ENCODE measurements at places on chromosomes 7 and 10. TPM values are rescaled to one million over a fixed set of nuclear protein-coding genes. Genes with fewer than 3 reads are reported as not detected.
A peak's percentile ranks its signal among the peaks of the same experiment; 100 is the strongest.

DNA sequence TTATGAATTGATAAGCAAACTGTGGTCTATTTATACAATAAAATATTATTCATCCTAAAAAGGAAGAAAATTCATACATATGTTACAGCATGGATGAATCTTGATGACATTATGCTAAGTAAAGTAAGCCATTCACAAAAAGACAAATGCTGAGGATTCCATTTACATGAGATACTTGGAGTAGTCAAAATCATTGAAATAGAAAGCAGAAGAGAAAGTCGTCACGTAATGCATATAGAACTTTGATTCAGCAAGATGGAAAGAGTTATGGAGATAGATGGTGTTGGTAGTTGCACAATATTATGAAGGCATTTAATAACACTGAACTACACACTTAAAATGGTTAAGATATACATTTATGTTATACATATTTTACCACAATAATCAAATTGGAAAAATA is 309.7 kb upstream of the KLF6 start:
- DNase-seq: no peak

- DNase-seq: no peak
Measured at GRCh38 chr10:86223256-86223655, 143.3 kb downstream of the GRID1 start.

DNA sequence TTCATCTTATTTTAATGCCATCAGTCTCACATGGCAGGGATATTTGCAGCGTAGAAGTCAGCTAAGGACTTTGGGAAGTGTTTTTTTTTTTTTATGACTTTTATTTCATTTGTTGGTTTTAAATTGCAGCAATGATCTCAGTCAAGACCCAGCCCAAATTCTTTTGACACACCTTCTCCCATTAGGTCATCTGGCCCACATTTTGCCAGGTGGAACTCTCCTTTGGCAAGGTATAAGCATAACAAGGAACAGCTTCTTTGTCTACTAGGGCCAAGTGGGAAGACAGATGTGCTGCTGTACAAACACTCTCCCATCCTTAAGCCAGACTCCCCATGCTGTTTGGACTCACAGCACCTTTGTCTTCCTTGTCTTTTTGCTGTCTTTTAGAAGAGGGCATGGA is 41.8 kb downstream of the PLEKHA8 start:
- no peak for DNase-seq

GRCh38 chr10:30048768-30049517 is 10.4 kb downstream of the JCAD start:
- DNase-seq: peak; percentile 66

DNA sequence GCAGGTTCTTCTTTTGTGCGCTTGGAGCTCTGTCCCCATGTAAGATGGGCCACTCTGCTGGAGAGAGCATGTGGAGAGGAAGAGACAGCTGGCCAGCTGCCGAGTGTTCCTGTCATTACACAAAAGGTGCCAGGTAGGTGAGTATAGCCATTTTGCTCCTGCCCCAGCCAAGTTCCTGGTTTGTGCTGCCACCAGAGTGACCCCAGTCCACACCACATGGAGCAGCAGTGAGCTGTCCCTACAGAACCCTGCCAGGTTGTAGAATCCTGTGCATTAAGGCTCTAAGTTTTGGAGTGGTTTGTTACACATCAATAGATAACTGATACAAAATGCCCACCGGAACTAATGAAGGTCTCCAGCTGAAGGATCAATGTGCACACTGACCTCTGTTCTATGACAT is 84.6 kb upstream of the GHITM start:
- DNase-seq: no peak

- DNase-seq: no peak
Measured at GRCh38 chr7:120760050-120760449, 97.9 kb downstream of the TSPAN12 start.

GRCh38 chr7:117036836-117037235 is 83.5 kb downstream of the ST7 start:
- no peak for DNase-seq

DNA sequence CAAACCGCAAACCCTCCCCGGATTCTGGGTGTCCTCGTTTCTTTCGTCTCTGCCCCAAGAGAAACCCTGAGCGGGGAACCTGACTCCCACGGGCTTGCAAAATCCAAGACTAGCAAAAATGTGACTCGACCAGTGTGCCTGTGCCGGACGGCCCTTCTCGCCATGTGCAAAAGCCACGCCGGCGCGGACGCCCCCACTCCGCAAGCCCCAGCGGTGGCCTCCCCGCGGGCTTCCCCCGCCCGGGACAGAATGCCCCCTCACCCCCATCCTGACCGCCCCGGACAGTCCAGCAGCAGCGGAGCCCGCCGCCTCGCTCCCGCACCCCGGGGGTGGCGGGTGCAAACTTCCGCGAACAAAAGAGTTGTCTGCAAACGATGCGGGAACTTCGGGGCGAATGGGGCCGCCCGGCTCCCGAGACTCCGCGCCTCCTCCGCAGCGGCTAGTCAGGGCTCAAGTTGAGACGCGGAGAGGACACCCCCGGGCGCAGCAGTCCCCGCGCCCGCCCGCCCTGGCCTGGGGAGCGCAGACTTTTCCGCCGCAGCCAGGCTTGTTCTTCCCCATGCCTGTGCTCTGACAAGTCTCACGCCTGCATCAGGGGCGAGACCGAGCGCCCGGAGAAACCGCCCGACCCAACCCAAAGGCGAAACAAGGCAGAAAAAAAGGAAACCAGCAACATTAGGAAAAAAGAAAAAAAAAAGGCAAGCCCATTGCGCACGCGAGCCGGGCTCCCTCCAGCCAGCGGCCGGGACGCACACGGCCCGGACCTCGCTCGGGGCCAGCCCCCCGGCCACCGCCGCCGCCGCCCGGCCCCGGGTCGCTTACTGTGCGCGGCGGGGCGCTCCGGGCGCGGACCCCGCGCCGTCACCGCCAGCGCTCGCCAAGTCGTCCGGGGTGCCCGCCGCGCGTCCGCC is 732 bp downstream of the FAM53B start:
- peak; percentile 49 for DNase-seq

GRCh38 chr7:116357781-116358670 is 141.5 kb upstream of the CAV2 start:
- DNase-seq: no peak

The ODAD2 gene
- 16.6 TPM for total RNA-seq

All from lung (tissue), 17 donors.